ENCODE measurements at places on chromosomes 7 and 10.

DNA sequence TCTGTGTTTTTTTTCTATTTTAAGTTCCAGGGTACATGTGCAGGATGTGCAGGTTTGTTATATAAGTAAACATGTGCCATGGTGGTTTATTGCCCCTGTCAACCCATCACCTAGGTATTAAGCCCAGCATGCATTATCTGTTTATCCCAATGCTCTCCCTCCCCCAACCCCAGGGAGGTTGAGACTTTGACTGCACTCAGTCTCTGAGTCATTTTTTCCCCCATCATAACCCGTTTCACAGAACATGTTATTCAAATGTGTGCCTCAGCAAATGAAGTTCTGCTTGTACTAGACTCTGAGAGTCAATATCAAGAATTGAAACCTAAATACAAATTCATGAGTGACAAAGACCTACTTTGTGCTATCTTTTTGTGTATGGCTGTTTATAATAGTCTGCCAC is 70.0 kb upstream of the CYP26C1 start:
- DNase-seq = no peak

GRCh38 chr7:89027781-89028180 is 232.2 kb upstream of the TEX47 start:
- DNase-seq = no peak

DNA sequence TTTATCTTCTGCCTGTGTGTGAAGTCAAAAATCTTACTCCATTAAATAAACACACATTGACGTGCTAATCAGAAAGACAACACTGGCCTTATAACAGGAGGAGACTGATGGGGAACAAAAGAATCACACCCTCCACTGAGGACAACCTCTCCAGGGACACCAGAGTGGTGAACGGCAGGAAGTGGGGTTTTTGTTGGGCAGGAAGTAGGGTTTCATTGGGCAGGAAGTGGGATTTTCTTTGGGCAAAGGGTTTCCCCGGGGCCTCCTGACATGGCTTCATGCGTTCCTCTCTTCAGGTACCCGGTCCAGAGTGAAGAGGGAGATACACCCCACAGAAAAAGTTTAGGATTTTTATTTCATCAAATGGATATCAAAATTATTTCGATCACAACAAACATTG is 30.6 kb downstream of the ADARB2 start:
- no peak for DNase-seq

- peak; percentile 58 for DNase-seq
Measured at GRCh38 chr10:68231817-68232251, at the start of gene ATOH7. ATOH7 (minus strand) TSS chr10:68232113; CDS start chr10:68231677, 436 bp downstream.

DNA sequence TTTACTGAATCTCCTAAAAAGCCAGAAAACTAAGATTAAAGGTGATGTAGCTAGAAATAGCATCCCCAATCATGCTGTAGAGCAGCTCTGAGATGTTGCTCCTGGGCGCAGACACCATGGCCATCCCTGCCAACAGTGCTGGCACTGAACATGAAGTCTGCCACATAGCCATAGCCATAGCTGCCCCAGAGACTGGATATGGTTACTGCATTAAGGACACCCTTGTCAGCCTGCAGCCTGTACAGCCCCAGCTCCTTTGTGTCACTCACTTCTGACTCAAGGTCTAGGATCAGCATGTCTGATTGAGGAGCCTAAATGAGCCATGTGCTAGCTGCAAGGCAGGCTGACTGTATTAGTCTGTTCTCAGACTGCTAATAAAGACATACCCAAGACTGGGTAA is 284.6 kb downstream of the RPS24 start:
- DNase-seq = no peak

- no peak for DNase-seq
Measured at GRCh38 chr10:71737834-71738197, 18.2 kb upstream of the C10orf105 start.

DNA sequence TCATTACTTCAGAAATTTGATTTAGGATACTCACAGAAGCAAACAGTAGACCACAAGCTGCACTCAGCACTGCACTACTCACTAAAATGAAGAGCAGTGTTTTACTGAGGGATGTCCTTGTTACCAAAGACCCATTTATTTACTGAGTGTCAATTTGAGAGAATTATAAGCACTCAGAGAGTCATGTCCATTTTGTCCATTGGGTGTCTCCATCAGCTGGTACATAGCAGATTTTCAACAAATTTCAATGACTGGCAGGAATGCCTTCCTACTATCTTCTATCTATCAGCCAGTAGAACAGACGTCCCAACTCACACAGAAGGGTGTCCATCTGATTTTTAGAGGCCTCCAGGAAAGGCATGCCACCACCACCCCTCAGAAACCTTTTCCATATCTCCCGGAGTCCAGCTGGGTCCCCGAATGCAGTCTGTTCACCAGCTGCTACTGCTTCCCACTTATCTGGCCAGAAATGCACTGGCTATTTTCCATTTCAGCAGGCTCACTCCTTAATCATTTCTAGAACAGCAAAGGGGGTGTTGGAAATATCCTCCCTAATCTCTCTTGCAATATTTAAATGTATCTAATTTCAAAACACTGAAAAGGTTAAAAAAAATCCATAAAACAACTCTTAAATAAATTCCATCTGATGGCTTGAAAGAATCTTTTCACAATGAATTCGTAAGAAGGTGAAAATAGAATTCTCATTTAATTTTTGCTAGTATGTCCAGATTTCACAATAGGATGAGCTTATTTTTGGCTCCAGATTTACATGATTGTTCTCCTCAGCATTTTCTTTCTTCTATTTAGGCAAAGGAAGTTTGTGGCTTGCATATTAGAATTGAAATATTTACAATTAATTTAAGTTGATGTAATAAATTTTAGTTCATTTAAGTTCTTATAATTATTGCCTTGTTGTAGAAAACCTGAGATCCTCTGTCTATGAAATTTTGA is 1164.0 kb upstream of the CELF2 start:
- no peak for DNase-seq

GRCh38 chr7:70229242-70229641 is 631.0 kb downstream of the AUTS2 start:
- no peak for DNase-seq
